ENCODE measurements at places on chromosomes 6 and 20. TPM values are rescaled to one million over a fixed set of nuclear protein-coding genes. Genes with fewer than 3 reads are reported as not detected.

The BANF2 gene
- total RNA-seq, result 2.2 TPM

The ACTL10 gene
- total RNA-seq, result not detected

The UBE3D gene
- 16.6 TPM for total RNA-seq

The KCNK16 gene
- total RNA-seq, result not detected

The HCRTR2 gene
- total RNA-seq, result 1.4 TPM
